NK-92 treated with Interleukin-12 subunit alpha and Interleukin-12 subunit beta, amount 100 ng/mL, for 24 hours (cell line): ENCODE measurements at places on chromosomes 4 and X.
A peak's percentile ranks its signal among the peaks of the same experiment; 100 is the strongest.

- no peak for DNase-seq
Measured at GRCh38 chr4:74309223-74309622, 953 bp downstream of the EPGN start.

DNA sequence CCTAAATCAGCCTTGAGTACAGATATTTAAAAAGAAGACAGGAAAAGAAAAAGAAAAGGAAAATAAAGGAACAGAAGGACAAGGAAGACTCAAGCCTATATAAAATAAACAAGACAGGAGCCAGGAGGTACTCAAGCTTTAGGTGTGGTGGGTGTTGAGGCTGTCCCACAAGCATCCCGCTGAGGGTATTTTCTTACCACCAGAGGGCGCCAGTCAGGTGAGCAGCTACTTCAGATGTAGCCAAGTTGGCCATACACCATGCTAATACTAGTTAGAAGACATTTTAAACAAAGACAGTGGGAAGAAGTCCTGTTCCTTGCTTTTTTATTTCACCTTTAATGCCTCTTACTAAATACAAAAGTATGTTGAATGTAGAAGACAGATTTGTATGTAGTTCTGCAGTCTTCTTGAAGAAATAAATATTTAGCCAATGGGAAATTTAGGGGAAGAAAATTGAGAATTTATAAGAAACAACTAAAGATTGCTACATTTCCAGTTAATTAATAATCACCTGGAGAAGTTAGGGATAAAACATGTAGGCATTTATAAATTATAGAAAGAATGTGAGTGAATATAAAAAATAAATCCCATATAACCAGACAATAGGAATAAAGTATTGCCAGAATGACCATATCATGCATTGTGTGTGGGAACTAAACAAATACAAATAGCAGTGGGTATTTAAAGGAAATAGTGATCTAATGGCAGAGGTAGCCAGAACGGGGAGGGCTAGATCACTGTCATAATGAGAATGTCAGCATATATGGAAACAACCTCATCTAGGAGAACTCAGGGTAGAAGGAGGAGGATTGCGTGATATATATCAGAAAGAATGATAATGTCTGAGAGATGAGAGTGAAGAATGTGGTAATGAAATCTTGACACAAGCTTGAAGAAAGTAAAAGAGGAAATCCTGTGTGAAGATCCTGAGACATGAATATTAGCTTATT, 71.0 kb downstream of the MTHFD2L start:
- DNase-seq: peak; percentile 6

GRCh38 chrX:127207326-127207725, 387.8 kb downstream of the PRR32 start:
- no peak for DNase-seq

- DNase-seq: no peak
Measured at GRCh38 chr4:67451464-67451863, 93.8 kb downstream of the CENPC start.

DNA sequence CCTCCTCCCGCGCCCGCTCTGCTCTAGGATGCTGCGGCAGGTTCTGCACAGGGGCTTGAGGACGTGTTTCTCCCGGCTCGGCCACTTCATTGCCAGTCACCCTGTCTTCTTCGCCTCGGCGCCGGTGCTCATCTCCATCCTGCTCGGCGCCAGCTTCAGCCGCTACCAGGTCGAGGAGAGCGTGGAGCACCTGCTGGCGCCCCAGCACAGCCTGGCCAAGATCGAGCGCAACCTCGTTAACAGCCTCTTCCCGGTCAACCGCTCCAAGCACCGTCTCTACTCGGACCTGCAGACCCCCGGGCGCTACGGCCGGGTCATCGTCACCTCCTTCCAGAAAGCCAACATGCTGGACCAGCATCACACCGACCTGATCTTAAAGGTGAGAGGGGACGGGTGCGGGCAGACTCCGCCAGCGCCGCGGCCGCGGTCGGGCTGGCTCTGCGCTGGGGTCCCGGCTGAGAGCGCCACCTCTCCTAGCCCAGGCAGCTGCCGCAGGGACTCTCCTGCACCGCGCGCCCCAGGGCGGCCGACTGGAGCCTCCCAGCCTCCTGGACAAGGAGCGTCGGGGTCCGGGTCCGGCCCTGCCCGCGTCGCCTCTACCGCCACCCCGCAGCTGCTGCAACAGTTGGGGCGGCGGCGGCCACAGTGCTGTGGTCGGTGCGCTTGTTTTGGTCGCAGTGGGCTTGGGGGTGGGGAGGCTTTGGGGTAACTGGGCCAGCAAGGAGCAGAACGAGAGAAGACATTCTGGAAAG, at the start of gene PTCHD1:
Gene PTCHD1 (plus strand): TSS at position 2 of the 752 bp plus-strand sequence. CDS start 27 bp downstream, at position 29.
- no peak for DNase-seq
